ENCODE measurements at places on chromosomes 16 and 17.

DNA sequence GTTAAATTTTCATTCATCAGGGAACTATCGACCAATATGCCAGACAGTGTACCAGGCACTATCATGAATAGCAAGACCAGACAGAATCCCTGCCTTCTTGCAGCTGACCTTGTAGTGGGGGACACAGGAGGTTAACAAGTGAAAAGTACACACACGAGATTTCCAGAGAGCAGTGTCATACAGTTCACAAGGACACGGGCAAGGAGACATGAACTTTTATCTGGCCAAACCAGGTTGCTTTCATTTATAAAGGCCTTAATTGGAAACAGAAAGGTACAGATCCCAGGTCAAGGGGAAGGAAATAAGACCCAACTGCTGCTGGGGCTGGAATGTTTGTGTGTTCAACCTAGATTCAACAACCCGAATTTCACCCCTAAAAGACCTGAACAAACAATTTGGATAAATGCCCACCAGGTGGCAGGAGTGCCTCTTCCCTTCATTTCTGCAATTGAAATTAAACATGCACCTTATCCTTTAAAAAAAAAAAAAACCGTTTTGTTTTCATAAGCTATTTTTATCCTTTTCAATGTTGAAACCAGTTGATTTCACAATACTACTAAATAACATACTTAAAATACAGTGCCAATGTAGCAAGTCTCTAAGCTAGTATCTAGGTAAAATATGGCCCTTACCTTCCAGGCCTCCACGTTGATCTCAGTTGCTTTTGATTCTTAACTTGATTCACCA is 65.9 kb downstream of the EMP2 start:
- DNase-seq = peak; percentile 53

DNA sequence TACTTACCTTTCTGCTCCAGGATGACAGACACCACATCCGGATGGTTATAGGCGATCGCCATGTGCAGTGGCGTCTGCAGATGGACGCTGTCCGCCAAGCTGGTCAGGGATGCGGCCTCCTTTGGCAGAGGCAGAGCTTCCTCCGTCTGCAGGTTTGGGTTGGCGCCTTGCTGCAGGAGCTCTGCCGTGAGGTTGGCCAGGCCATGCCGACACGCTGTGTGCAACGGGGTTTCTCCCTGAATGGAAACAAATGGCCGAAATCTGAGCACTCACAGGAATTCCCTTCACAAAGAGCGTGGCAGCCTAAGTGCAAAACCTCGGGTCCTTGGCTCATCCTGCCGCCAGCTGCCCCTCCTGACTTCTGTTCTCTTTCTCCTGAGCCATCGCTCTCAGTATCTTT is 41.8 kb downstream of the CYB5D2 start:
- DNase-seq = no peak

GRCh38 chr17:47131761-47132160 is 57.3 kb downstream of the CDC27 start:
- no peak for DNase-seq

DNA sequence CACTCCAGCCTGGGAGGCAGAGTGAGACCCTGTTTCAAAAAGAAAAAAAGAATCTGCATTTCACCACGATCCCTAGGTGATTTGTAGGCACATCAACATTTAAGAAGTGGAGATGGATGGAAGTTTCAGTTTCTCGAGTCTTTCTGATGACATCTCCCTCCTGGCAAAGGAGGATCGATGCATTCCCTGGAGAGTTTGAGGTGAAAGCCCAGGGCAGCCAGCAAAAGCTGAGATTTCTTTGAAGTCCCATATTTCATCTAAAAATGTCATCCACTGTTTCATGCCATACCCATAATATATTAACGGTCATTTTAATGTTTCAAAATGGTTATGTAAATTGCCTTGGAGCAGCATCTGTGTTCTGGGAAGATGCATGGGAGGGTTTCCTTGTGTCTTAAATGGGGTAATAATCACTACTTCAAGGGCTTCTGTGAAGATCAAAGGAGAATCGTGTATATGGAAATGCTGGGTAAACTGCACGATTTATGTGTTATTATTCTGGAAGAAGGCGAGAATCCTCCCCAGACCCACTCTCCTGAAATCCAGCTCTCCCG is 63.4 kb downstream of the KATNIP start:
- no peak for DNase-seq

Measured in stimulated activated CD4-positive, alpha-beta T cell treated with anti-CD3 and anti-CD28 coated beads, Interleukin-2, amount 100 ng/mL, for 24 hours (primary cell).